ENCODE measurements at places on chromosomes 1 and 21.

GRCh38 chr1:44154049-44154448 lies 12.6 kb upstream of the KLF18 start:
- DNase-seq: no peak

DNA sequence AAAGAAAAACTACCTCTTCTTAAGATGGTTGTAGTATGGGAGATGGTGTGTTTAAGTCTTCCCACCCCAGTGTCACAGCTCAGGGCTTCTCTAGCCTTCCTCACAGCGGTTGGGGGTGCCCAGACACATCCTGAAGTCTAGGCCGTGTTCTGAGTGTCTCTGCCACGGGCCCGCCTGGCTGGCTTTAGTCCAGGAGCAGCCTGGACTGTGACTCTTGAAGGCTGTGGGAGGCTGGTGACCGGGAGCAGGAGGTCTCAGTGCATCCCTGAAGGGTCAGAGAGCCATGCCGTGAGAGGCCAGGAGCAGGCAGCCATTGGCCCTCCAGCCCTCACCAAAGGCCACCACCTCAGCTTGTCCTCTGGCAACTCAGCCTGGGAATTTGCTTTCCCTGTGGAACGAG lies 4.5 kb downstream of the EPHX1 start:
- no peak for DNase-seq

DNA sequence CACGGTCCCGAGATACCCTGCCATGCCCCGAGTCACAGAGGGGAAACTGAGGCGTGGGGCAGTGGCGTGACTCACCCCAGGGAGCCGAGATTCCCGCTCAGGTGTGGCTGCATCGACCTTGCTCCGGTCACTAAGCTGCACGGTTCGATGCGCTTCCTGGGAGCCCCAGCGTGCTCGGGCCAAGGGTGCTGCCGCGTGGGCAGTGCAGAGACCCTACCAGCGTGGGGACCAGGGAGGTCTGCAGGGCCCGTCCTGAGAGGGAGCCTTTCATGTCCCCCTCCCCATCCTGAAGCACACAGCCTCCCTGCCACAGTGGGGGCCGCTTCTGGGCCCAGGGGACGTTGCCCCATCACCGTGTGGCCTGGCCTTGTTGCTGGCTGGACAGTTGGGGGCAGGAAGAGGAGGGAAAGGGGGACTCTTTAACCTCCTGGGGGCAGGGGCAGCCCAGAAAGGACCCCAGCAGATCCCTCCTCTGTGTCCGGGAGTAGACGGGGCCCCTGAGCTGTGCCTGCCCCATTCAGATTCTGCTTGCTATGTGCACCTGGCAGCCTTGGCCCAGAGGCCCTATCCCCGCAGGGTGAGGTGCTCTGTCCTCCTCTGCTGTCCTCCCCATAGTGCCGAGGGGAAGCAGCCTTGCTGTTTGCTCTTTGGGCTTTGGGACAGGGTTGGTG lies 52.3 kb downstream of the COL18A1 start:
- no peak for DNase-seq

DNA sequence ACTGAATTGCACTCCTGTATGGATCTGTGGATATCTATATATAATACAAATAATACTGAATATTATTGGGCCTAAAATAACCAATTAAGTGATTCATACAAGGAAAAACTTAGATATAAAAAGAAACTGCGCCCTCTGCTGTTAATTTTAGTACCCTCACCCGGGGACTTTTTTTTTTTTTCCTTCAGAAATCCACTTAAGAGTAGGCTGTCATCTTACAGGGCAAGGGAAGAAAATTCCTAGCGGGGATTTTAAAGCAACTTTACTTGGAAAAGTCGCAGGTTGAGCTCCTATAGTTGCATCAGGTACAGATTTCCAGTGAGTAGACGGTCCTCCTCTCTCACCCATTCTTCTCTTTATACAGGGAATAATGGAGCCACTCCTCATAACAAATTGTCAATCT lies 1.3 kb downstream of the NTNG1 start:
- peak; percentile 56 for DNase-seq

- no peak for DNase-seq
Observed at GRCh38 chr1:160576884-160577283, 2.4 kb downstream of the CD84 start.

DNA sequence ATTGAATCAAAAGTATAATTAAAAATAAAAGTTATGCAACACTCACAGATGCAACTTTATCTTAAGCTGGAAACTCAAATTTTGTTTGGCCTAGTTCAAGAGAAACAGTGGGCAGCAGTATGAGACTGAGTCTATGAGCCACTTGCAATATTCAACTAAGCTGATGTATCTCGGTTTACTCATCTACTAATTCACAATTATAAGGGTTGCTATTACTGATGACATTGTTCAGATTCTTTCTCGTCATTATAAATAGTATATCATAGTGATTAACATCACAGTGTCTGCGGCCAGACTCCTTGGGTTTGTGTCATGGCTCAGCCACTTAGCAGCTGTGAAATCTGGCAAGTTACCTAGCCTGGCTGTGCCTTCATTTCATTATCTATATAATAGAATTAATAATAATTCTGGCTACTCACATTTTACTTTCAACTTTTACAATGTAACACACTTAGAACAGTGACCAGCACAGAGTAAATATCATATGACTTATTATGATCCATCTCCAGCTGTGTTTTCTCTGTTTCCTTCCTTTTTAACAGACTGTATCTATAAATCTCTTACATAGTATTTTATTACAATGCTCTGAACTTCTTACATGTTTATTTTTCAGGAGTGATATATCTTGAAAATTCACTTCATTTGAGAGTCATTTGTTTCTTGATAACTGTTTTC lies 194.3 kb upstream of the RGS18 start:
- no peak for DNase-seq

- DNase-seq: no peak
Observed at GRCh38 chr1:7738044-7738443, 33.1 kb upstream of the VAMP3 start.

DNA sequence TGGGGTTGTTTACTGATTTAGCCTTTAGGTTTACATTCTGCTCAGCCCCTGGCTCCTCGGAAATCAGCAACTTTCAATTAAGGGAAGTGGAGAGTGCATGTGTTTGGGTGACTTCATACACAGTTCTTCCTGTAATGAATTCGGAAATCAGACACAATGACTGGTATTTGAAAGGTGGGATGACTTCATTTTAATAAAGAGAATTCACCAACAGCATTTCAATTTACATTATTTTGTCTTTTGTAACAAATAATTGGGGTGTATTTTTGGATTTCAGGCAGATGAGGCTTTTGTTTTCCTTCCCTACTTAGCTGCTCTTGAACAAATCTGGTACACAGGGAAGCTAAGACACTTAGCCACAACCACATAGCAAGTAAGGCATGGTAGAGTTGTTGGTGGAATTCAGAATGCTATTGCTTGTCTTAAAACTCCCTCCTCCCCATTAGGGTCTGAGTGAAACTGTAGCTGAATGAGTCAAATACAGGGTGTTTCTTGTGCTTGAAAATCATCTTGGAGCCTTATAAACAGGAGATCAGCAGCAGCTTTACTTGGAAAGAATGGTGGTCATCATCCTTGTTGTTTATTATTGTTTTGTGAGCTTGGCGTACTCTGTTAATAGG lies 917 bp downstream of the STX12 start:
- DNase-seq: peak; percentile 14

Measured in putamen (tissue), 1 donor.